ENCODE measurements at places on chromosomes 5 and 9.

DNA sequence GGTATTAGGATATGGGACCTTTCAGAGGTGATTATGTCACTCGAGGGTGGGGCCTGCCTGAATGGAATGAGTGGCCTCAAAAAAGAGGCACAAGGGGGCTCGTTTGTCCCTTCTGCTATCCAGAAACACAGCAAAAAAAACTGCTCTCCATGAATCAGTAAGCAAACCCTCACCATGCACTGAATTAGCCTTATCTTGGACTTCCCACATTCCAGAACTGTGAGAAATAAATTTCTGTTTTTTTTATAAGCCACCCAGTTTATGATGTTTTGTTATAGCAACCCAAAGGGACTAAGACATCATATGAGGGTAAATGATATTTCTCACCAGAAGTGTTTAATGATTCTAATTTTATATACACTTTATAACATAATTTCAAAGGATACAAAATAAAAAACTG, 476.6 kb upstream of the EDIL3 start:
- no peak for DNase-seq

GRCh38 chr9:37251452-37251851, 131.1 kb downstream of the ZCCHC7 start:
- peak; percentile 89 for DNase-seq

DNA sequence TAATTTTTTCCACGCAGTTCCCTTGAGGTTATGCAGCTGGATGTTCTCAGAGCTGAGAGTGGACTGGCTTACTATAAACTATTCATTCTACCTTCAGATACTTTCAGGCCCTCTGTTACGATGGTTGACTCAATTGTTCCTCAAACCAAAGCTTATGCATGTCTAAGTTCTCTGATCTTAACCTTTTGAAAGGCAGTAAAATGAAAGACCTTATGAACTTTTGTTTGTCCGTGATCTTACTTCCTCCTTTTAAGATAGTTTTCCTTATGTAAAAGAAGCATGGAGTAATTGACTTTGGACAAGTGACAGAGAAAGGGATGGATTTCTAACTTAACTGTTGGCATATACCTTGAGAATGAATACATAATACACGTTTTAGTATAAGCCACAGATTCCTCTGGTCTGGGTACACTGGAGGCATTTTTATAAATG, 575.7 kb downstream of the PDE4D start:
- no peak for DNase-seq

GRCh38 chr5:79697222-79698170, 7.9 kb downstream of the CMYA5 start:
- no peak for DNase-seq

DNA sequence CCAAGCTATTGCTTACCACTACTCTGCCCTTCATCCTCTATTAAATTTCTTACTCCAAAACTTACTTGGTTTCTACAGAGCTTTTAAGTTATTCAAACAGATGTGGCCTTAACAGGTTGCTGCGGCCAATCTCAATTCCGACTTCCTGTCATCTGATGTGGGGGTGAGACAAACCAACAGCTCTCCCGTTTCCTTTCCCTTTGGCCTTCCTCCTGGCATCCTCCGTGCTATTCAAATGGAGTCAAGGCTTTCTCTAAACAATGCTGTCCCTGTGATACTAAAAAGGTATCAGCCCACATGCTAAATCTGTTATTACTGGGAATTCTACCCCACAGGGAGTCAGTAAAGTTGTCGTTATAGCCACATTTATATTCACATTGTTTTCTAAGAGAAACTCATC, 11.8 kb downstream of the RBM18 start:
- no peak for DNase-seq

- no peak for DNase-seq
Observed at GRCh38 chr9:37902796-37903646, 906 bp downstream of the SLC25A51 start.

- DNase-seq: no peak
Observed at GRCh38 chr5:142821733-142822487, 51.7 kb downstream of the ARHGAP26 start.

DNA sequence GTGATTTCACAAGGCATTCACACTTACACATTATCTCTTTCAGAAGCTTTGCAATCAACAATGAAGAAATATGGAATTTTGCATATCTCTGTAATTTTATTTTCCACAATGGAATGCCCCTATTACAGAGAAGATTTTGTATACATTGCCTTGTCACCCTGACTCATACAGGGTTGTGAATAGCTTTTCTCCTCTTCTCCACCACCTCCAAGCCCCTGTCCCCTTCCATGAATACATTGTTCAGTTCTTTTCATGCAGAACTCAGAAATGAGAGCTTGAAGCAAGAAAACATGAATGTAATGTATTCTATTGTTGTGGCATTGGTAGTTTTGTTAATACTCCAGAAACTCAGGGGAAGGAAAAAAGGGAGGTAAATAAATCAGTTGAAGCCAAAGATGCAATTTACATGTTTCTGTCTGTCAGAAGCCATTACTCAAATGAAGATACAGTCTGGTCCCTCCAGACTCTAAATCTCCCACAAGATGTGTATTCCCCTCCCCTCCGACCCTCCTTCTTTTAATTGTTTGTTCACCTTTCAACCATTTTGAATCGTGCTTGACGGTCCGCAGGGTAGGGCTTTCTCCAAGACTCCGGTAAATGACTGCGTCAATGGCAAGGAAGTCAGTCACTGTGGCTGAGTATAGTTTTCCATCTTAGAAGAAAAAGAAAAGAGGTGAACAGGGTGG, 86.1 kb downstream of the SEMA6A start:
- DNase-seq: no peak

DNA sequence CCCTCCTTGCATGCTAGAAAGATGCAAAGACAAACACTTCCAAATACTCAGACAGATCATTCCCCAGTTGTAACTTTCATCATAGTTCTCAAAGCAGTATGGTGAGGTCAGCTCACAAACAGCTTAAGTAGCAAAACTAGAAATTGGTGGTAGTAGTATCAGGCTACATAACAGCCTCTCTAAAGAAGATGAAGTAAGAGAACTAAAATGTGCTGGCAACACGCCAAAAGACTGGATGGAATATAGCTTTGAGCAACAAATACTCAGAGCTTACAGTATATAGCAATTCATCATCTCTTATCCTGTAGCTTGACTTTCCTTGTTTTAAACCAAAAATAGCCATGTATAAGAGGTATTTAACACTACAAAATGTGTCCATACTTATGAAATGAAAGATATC, 7.5 kb downstream of the PFDN1 start:
- DNase-seq: no peak

- no peak for DNase-seq
Observed at GRCh38 chr5:114101153-114101552, 260.7 kb upstream of the KCNN2 start.
